NCI-H1436 (cell line): ENCODE measurements at places on chromosomes 4 and X.

- no peak for DNase-seq
These were observed 78.3 kb upstream of the C1QTNF7 start for GRCh38 chr4:15349531-15349935.

DNA sequence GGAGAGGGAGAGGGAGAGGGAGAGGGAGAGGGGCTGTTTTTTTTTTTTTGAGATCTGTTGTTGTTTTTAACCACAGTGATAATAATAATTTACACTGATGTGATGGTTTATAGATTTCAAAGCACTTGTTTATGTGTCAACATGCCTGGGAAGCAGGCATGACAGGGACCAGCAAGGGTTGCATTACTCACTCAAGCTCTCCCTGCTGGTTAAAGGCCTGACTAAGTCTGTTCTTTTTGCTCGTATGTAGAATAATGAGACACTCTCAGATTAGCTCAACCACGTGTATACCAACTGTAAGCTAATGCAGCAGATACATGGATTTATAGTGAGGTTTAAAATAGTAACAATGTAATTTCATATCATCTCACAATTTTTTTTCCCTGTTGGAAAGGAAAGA is 134.6 kb upstream of the BOD1L1 start:
- DNase-seq: no peak

GRCh38 chr4:54745031-54745770 is 87.4 kb downstream of the KIT start:
- DNase-seq: no peak

DNA sequence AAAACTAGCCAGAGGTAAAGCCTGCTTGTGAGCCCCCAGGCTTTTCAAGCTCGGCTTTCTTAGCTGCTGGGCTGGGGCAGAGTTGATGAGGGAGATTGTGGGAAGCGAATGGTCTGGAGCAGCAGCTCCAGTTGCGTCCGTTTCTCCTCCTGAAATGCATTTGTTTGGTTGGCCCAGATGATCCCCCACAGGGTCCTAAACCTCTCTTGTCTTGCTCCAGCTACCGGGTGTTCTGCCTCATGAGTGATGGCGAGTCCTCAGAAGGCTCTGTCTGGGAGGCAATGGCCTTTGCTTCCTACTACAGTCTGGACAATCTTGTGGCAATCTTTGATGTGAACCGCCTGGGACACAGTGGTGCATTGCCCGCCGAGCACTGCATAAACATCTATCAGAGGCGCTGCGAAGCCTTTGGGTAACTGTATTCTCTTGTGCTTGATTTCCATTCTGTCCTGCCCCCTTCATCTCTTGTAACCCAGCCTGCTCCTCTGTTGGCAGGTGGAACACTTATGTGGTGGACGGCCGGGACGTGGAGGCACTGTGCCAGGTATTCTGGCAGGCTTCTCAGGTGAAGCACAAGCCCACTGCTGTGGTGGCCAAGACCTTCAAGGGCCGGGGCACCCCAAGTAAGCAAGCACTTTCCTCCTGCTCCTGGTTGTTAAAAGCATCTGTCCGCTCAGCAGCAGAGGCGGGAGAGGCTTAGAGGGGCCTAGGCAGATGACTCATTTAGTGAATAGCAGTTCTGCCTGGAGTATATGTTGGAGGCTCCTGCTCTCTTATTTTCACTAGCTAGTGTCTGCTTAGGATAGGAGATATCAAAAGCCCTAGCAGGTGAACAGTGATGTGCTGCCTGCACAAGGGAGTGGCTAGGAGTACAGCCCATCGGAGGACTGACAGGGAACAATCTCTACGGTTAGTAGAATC is 15.3 kb downstream of the TKTL1 start:
- no peak for DNase-seq

GRCh38 chr4:101277671-101278070 is 69.7 kb downstream of the PPP3CA start:
- DNase-seq: no peak

GRCh38 chr4:99998062-99998867 is 48.2 kb upstream of the H2AZ1 start:
- DNase-seq: peak; percentile 46

DNA sequence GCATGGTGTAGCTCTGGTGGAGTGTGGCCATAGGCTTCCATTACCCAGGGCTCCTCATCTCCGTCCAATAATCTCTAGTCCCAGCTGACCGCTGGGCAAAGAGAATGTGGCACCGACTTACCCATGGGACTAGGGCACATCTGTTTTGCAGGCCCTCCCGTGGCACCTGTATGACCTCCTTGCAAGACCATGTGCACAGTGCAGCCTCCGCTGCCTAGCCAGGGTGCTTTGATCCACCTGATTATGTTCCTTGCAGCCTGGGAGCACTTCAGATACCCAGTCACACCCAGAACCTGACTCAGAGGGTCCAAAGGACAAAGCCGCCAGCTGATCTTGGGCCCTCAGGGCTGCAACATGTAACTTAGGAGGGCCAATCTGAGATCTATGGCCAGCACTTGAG is 84.8 kb downstream of the PCDH10 start:
- no peak for DNase-seq

DNA sequence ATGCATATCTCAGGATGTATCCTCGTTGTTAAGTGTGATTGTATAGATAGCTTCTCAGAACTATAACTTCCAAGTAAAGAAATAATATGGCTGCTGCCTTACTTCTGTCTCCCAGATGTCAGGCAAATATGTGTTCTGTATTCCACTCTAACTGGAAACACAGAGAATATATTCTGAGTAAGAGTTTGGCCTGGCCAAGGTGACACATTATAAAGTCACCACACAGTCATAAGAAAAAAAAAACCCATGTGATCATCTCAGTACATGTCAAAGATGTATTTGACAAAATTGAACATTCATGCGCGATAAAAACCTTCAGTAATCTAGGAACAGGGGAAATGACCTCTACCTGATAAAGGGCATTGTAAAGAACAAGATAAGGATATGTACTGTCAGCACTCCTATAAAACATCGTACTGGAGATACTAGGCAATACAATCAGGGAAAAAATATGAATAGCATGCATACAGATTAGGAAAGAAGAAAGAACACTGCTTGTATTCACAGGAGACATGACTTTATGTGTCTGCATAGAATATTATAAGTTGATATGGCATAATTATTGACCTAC is 207.1 kb downstream of the ZNF330 start:
- DNase-seq: no peak

DNA sequence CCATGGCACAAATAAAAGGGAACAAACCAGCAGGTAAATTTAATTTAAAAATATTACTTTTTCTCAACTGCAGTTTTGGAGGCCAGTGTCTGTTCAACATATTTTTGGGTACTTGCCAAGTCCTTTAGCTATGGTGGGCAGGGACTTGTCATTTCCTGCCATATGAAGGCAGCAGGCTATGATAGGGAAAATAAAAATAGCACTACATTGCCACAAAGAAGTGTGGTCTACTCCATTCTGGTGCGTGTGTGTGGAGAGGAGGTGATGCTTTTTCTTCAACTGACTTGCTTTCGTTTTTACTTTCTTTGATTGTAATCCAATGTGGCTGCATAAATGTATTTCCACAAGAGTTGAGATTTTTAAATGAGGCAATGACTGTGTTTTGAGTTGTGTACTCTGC is 17.2 kb downstream of the GPR174 start:
- DNase-seq: no peak

- no peak for DNase-seq
These were observed 150.1 kb downstream of the HNRNPD start for GRCh38 chr4:82223715-82224114.

GRCh38 chr4:162706632-162707031 is 460.1 kb downstream of the NAF1 start:
- no peak for DNase-seq

DNA sequence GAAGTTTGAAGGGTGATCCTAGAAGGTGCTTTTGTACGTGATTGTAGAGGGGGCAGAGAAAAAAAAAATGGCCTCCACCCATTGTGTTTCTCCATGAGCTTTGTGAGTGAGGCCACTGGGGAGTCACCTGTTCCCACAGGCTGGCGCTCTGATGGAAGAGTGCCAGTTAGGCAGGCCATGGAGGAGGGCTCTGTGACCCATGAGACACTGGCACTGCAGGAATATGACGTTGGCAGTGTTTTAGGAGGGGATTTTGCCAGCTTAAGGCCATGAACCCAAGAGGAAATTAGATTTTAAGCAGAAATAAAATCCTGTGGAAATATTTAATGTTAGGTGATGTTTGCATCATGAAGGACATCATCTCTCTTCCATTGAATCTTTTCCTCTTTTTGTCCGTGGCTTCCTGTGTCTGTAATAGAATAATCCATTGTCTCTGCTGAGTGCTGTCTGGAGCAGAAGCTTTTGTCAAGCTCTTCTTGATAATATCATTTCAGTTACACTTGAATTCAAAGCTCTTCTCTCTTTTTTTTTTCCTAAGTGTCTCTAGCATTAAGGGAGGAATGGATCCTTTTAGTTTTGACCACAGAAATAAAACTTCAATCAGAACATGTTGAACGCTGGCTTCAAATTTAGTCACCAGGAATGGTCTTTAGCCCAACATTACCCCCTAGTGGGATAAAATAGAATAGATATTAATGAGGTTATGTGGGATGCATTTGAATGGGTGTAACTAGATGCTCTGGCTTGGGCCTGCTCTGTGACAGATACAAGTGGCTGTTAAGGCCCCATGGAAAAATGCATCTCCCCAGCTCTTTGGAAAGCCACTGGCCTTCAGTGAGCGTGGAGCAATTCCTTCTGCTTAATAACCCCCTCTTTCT is 41.0 kb upstream of the UCP1 start:
- peak; percentile 57 for DNase-seq

DNA sequence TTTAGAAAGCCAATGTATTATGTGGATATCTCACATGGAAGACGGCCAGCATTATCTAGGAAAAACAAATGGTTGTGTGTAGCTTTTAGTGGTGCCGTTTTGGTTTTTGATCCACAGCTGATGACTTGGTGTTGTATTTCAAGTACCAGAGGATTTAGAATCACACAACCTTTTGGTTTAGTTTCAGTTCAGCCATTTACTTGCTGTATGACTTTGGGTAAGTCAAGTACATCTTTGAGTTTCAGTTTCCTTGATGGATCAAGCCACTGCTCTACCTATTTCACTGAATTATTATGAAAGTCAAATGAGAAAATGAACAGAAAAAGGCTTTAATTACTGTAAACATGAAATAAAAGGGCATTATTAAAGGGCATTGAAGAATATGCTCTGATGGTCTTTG is 205.6 kb downstream of the ZIC3 start:
- DNase-seq: no peak

- peak; percentile 50 for DNase-seq
These were observed 169.0 kb downstream of the CORIN start for GRCh38 chr4:47668810-47669408.

- no peak for DNase-seq
These were observed 31.3 kb upstream of the TFDP3 start for GRCh38 chrX:133249266-133250058.

DNA sequence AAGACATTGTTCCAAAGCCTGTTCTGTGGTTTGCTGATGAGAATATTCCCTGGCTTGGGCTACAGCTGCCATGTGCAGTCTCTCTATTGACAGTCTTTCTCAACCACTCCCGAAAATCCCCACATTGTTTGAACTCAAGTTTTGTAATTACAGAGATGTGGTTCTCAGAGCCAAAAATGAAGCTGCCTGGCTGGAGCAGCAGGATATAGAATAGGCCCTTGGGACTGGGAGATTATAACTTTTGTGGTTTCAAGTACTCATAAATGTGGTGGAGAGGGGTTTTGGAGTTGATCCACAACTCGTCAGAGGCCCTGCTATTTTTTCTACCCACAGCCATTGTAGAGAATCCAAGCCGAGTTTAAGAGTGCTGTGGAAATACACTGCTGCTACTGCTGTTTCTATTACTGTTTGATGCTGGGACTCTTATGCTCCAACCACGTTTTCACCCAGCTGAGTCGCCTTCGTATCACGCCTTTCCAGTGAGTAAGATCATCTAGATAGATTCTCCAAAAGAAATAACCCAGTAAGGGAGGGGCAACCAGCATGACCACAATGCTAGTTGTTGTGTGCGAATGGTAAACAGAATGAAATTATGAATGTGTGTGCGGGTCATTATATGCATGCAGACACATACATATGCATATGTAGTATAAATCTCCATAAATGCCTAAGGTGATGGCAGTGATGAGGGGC is 57.1 kb upstream of the ATXN3L start:
- peak; percentile 23 for DNase-seq

DNA sequence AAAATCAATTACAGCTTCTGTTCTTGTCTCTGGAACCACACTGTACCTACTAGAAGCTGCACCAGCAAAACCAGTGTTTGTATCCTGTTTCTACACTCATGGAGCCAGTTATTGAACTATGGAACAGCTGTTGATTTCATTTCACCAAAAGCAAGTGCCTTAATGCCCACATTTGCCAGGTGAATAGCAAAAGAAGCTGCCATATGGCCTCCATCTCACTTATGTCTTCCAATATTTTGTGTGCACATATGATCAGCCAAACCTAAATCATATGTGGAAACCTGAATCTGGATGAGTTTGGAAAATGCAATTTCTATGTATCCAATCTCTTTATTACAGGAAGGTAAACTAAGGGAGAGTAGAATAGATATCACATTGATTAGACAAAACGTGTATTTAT is 415.8 kb upstream of the GRID2 start:
- no peak for DNase-seq

DNA sequence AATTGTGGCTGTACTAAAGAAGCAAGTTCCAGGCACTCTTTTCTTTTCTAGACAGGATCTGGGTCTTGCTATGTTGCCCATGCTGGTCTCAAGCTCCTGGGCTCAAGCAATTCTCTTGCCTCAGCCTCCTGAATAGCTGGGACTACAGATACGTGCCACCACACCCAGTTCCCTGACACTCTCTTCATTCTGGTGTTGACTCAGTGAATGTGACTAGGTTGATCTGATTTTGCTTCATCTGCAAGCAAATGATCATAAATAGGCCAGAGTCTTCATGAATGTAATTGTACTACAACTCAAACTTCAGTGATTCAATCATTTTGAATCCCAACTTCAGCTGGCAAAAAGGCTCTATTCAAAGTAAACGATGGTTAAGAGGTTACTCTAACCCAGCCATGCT is 78.5 kb downstream of the APBB2 start:
- DNase-seq: no peak

DNA sequence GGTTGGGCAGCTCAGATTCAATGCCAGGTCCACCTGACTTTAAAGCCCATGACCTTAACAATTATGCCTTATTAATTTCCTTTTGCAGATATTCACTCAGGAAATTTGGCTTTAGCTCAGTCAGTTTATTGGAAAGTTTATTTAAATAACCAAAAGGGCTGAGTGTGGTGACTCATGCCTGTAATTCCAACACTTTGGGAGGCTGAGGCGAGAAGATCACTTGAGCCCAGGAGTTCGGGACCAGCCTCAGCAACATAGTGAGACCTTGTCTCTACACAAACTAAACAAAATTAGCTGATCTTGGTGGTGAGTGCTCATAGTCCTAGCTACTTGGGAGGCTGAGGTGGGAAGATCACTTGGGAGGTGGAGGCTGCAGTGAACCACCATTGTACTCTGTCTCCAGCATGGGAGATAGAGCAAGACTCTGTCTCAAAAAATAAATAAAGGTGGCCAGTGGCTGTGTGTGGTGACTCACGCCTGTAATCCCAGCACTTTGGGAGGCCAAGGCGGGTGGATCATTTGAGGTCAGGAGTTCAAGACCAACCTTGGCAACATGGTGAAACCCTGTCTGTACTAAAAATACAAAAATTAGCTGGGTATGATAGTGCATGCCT is 43.3 kb downstream of the RHOH start:
- DNase-seq: no peak

- DNase-seq: no peak
These were observed 53.3 kb downstream of the SCD5 start for GRCh38 chr4:82745173-82745842.
